ENCODE measurements at places on chromosomes 5 and 9.

- DNase-seq, result no peak
These were observed 58.2 kb downstream of the ZNF618 start for GRCh38 chr9:113934167-113934828.

DNA sequence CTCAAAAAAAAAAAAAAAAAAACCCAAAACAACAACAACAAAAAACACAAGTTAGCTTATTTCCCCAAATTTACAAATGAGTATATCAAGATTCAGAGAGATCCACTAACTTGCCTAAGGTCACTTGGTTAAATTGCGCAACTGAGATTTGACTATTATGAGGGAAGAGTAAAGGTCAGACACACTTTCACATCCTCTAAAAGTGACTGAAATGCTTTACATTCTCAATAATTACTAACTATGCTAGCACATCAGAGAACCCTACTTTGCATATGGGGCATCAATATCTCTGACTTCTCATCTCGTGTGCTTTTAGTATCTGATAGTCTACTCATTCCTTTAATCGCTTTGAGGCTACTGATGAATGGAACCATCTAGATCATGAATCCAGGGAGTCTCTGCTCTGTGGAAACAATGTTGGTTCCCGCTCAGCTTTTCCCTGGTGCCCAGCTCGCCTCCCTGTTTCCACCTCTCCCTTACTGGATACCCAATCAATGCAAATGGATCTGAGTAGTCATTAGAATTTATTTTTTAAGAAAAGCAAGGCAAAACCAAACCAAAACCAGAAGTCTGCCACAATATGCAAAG is 182.1 kb upstream of the TRIM32 start:
- no peak for DNase-seq

- no peak for DNase-seq
These were observed 197.1 kb downstream of the CAVIN4 start for GRCh38 chr9:100774962-100775361.

- DNase-seq, result no peak
These were observed 72.5 kb upstream of the CACNA1B start for GRCh38 chr9:137804908-137805630.

All from lower leg skin (tissue), 4 donors.